Activated CD8-positive, alpha-beta memory T cell treated with anti-CD3 and anti-CD28 coated beads for 1 hour (primary cell): ENCODE measurements at places on chromosomes 7 and 10.

GRCh38 chr7:7686811-7687508 is 31.4 kb downstream of the RPA3 start:
- DNase-seq = no peak

GRCh38 chr7:18356191-18356645 is 139.3 kb upstream of the HDAC9 start:
- no peak for DNase-seq

GRCh38 chr10:12921163-12921562 is 80.3 kb downstream of the CCDC3 start:
- DNase-seq = no peak

- DNase-seq = no peak
Observed at GRCh38 chr7:41975849-41976248, 261.2 kb downstream of the GLI3 start.

GRCh38 chr10:79266543-79267312 is 80.5 kb upstream of the PPIF start:
- DNase-seq = no peak

DNA sequence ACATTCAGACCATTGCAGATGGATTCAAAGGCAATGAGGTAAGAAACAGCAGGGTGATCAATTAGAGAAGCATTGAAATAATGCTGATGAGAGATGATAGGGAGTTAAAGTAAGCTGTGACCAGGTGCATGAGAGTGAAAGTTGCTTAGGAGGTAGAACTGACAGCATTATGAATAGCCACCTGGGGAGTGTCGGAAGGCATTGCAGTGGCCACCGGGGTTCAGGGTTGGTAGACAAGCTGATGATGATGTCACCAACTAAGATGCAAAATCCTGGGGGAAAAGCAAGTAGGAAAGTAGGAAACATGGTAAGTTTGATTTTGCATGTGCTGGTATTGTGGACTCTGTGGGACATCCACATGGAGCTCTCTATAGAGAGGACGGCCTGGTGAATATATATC is 211.9 kb upstream of the ETV1 start:
- no peak for DNase-seq

DNA sequence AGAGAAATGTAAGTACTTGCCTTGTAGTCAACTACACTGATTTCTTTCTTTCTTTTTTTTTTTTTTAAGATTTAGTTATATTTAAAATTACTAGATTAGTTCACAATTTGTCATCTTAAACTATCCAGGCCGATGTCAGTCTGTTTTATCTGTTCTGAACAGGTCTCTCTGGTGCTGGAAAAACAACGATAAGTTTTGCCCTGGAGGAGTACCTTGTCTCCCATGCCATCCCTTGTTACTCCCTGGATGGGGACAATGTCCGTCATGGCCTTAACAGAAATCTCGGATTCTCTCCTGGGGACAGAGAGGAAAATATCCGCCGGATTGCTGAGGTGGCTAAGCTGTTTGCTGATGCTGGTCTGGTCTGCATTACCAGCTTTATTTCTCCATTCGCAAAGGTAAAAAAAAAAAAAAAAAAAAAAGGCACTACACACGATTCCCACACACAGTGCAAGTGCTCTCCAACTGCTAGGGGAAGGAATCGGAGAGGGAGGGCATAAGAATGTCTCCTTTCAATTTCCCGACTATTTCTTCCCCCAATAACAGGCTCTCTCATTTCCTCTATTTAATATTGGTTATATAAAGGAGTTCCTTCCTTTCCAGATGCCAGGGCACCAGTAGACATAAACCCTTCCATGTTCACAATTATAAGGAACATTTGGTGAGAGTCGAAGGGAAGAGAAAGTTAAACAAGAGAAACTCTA is 53.4 kb downstream of the PAPSS2 start:
- DNase-seq = no peak

GRCh38 chr10:1323951-1324350 is 267.8 kb downstream of the WDR37 start:
- no peak for DNase-seq

- no peak for DNase-seq
Observed at GRCh38 chr10:67793313-67793712, 44.7 kb downstream of the DNAJC12 start.

GRCh38 chr10:71580415-71580814 is 139.2 kb downstream of the C10orf105 start:
- DNase-seq = no peak

GRCh38 chr7:156466955-156467625 is 173.5 kb upstream of the RNF32 start:
- DNase-seq = no peak

DNA sequence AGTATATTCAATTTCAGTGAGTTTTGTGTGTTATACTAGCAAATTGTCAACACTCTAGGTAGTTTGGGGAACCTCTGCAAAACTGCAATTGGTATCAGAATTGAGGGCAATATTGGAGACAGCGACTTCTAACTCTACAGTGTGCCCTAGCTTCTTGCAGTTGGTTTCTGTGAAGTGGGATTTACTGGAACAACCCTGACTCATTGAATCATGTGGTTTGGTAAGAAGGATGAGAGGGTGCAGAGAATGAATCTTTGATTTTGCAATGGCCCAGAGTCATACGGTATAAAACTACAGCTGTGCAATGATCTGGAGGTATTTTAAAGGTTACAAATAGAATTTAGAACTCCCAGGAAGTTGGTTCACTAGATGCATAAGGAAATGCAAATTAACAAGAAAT is 129.1 kb upstream of the PPP1R3A start:
- DNase-seq = no peak

GRCh38 chr10:95309958-95310357 is 19.2 kb upstream of the PDLIM1 start:
- DNase-seq = no peak

DNA sequence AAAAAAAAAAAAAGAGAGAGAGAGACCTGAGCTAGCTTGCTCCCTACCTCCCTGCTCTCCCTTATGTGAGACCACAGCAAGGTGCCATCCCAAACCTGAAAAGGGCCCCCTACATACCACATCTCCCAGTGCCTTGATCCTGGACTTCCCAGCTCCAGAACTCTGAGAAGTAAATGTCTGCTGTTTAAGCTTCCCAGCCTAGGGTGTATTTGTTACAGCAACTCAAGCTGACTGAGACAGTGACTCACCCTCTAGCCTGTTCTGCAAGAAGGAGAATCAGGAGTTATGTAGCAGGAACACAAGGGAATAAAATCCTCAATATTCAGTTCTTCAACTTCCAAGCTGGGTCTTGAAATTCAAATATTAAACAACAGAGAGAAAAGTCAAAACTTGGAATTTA is 52.1 kb upstream of the TMEM72 start:
- DNase-seq = no peak

DNA sequence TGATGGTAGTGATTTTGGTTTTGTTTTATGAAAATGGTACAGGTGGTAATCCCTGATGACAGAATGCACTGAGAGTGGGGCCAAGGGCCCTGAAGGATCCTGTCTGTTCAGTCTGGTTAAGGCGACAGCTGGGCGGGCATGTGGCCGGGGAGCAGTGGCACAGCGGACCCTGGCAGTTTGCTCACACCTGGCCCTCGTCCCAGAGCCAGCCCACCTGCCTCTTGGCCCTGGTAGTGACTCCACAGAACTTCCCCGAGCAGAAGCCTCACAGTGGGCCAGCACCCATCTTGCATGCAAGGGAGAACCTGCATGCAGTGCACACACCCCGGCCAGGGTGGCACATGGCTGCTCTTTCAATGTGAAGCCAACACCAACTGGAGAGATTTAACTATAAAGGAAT is 82.8 kb downstream of the ALOX5 start:
- DNase-seq = no peak

GRCh38 chr7:32253299-32253698 is 183.1 kb upstream of the PDE1C start:
- no peak for DNase-seq

DNA sequence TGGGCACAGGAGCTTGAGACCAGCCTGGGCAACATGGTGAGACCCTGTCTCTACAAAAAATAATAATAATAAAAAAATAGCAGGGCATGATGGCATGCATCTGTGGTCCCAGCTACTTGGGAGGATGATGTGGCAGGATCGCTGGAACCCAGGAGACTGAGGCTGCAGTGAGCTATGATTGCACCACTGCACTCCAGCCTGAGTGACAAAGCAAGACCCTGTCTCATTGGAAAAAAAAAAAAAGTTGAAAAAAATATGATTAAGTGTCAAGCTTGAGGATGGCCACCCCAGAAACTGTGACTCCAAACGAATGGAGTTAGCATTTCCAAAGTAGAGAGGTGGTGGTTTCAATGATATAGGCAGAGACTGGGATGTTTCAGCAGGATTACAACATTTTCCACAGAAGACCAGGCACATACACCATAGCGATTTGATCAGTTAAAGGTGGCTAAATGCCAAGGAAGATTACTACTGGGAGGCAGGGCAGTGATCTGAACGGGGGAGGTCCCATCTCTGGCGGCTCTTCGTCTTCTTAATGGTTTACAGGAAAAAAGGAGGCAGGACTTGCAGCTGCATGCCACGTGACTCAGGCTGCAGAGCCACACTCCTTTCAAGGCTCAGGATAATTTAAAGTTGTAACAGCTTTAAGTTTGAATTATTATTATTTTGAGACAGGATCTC is 250.6 kb upstream of the GALNT17 start:
- no peak for DNase-seq
